CMK (cell line): ENCODE measurements at places on chromosomes 7 and 10.

DNA sequence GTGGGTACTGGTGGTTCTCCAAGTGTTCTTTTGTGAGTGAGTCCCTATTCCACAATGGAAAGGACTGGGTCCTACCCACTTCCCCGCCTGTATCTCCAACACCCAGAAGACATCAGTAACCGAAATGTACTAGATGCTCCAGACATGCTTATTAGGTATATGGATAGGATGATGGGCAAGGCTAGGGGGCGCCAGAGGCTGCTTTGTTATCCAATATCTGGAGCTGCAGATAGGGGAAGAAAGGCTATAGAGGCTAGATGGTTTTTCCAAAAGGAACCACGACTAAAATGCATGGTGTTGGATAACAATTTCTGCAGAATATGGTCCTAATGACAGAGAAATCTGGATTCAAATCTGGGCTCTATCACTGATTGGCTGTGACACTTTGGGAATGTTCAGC, 56.2 kb upstream of the TM9SF3 start:
- no peak for DNase-seq

DNA sequence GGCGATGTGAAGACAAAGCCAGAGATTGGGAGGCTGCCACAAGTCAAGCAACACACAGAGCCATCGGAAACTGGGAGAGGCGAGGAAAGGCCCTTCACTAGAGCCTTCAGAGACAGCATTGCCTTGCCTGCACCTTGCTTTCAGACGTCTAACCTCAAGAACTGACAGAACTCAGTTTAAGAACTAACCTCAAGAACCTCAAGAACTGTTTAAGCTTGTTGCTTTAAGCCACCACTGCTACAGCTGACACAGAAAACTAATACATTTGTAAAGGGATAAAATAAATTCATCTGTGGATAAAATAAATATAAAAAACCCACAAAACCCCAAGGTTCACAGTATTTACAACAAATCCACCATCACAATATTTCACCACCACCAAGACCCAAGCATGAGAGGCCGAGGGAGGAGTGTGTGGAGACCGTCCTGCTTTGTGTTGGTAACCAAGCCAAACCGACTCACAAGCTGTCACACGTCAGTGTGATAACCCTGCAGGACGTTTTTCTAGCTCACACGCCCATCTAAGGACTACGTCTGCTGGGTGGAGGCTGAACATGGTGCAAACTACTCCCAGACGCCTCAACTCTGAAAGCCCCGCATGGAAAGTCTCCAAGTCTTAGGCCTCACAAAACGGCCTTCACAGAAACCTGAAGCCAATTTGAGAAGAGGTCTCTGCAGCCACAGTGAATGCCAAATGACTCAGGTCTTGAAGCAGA, 116.8 kb downstream of the ABLIM1 start:
- DNase-seq = no peak

GRCh38 chr10:75312440-75312839, 76.7 kb upstream of the COMTD1 start:
- no peak for DNase-seq

DNA sequence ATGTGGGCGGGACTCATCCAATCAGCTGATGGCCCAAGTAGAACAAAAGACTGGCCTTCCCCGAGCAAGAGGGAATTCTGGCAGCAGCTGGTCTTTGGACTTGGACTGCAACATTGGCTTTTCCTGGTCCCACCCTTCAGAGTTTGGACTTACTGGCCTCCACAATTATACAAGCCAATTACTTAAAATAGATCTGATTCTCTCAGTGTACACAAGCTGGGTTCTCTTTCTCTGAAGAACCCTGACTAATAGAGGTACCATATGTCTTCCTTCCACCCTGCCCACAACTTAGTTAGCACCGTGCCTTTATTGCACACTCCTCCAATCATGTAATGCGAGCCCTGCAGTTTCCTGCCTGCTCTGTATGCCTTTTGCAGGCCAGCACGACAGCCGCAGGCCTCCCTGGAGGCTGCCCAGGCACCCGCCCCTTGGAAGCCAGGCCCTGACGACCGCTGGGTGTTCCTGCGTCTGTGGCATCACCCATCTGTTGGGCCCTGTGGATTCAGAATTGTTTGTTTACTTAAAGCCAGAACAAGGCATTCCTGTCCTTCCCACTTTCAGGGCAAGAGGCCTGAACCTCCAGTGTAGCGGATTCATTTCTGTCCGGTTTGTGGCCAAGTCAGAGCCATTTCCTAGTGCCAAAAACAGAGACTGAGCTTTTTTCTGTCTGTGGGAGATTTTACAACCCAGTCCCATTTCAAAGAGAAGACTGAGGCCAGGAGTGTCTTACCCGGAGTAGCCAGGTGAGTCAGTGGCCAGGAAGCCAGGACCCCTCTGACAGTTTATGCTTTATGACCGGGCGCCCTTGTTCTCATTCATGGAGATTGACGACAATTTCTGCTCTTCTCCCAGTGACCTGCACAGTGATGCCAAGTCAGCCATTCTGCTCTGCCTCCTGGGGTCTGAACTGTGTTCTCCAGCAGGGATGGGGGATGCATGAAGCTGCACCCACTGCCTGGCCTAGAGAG, 968 bp upstream of the INMT start:
- DNase-seq = no peak

DNA sequence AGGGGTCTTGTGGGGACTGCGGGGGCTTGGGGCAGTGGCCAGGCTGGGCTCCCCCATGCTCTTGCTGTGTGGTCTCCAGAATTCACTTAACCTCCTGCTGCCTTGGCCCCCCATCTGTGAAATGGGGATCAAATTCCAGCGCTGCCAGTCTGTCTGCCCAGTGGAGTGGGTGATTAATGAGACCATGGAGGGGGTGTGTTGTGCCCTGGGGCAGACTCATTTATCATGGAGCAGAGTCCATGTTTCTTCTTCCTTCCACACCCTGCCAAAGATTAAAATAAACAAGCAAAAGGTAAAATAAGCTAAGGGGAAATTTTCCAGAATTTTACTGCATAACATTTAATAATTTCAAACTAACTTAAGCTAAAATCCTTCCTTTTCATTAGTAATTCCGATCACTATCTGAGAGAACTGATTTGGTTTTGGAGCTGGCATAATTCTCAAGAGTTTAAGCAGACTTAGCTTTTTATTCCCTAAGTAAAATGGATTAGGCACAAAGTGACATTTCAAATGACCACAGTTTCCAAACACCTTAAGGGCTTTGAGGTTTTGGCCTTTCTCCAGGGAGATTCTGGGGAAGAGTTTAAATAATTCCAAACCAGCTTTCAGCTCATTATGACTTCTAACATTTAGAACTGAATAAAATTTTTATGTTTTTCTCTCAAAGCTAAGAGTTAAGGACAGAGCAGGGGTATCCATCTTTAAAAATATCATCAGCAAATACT, 211.9 kb downstream of the CXCL12 start:
- no peak for DNase-seq

- DNase-seq = no peak
Observed at GRCh38 chr7:96179341-96179740, 142.6 kb downstream of the SLC25A13 start.

- no peak for DNase-seq
Observed at GRCh38 chr7:120944826-120945562, 5.6 kb upstream of the ING3 start.

- DNase-seq = no peak
Observed at GRCh38 chr7:78039790-78040776, 241.5 kb downstream of the PHTF2 start.

DNA sequence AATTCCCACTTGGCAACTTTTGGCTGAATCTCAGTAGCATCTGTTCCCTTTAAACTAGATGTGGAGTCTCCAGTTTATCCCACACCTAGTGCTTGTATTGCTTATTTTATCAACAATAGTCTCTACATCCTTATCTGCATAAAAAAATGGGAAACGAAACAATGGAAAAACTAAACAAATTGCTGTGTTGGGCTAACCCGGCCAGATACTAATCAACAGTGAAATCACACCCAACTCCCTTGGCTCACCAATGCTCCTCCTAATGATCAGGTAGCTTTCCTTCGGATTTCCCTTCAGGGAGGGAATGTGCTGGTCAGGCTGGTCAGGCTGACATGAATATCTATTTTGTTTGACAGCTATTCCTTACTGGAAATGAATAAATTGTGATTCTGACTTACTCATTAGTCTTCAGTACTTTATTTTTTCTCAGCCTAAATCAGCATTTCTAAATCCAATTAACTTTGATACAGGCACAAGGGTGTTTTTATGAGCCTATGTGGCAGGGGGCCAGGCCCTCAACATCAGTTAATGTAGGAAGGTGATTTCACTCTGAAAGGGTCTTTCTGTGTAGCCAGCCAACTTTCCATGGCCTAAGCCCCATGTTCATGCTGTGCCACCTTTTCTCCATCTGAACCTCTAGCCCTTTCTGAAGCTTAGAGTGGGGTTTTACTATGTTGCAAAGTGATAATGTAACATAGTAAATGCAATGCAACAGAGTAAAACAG, 170.5 kb upstream of the NPSR1 start:
- no peak for DNase-seq

- DNase-seq = no peak
Observed at GRCh38 chr7:2637505-2638223, 5.9 kb downstream of the TTYH3 start.

DNA sequence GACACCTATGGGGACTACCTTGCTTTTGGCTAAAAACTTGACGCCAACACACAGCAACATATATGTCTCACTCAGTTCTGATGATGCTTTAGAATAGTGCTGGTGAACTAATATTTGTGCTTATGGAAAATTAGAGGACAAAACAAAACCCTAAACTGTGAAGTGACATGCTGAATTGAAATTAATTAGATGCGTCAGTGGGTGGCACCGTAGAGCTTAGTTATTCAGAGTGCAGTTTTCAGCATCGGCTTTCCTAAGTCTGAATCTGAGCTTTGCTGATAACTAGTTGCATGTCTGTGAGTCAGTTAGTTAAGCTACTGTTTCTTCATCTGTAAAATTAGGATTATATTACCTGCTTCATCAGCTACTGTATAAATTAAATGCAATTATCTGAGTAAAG, 245.0 kb upstream of the SORCS1 start:
- DNase-seq = no peak

DNA sequence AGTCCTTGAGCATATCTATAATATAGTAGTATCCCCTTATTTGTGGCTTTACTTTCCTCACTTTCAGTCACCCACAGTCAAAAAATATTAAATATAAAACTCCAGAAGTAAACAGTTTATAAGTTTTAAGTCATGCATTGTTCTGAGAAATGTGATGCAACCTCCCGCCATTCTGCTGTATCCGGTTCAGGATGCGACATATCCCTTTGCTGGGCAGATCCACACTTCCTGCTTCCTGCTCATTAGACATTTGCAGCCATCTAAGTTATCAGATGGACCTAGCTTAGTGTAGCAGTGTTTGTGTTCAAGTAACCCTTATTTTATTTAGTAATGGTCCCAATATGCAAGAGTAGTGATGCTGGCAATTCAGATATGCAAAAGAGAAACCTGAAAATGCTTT, 38.9 kb upstream of the BMS1 start:
- peak; percentile 9 for DNase-seq

- no peak for DNase-seq
Observed at GRCh38 chr7:139589474-139589873, 66.0 kb downstream of the CLEC2L start.

DNA sequence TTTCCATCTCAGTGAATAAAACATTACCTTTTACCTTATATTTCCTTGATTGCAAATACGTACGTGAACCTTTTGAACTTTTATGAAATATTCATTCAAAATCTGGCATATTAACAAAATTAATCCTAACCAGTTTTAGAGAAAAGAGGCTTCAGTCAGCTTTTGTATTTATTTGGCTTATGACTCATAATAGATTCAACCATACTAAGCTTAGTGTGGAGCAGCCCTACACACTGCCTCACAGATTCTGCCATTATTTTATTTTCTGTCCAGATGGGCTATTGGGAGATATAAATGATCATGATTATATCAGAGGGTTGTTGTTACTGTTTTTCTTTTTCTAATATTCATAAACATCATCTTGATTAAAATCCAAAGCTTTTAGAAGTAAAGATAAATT, 325.5 kb downstream of the GPR37 start:
- no peak for DNase-seq

DNA sequence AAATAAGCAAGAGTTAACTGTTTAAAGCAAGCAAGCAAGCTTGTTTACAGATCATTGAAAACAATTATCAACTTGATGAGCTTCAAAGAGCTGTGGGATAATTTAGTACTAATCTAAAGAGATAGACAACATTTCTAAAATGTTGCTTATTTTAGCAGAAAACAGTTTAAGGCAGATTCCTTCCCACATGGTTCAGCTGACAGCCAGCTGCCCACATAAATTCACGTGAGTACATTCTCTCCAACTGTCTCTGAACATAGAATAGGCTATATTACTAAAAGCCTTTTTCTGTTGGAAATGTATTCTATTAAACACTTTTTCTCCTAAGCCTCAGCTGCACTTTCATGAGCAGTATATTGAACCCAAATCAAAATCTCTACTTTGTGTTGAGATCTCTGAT, 174.1 kb downstream of the LRRN3 start:
- DNase-seq = no peak

GRCh38 chr7:135894816-135895215, 82.3 kb downstream of the MTPN start:
- DNase-seq = no peak

GRCh38 chr7:91614431-91614830, 266.1 kb downstream of the MTERF1 start:
- no peak for DNase-seq

DNA sequence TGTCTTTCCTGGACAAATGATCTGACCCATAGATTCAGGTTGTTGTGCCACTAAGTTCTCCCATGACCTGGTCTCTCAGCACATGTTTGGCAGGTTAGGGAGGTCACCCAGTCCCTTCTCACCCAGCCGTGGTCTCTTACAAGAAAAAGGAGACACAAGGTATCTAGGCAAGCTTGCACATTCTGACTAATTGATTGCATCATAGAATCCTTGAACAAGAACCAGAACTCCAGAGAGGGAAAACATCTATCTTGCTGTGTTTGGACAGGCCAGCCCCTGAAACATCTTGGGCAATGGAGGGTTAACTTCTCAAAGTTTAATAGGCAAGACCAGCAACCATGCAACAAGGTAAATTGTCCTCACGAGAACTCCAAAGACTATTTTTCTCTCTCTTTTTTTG, 8.5 kb upstream of the HK1 start:
- no peak for DNase-seq

GRCh38 chr10:2851566-2851965, 215.8 kb upstream of the PFKP start:
- DNase-seq = no peak

GRCh38 chr7:130149281-130150139, 55.7 kb downstream of the TMEM209 start:
- DNase-seq = no peak

GRCh38 chr7:75925717-75926435, 10.9 kb downstream of the POR start:
- DNase-seq = no peak

DNA sequence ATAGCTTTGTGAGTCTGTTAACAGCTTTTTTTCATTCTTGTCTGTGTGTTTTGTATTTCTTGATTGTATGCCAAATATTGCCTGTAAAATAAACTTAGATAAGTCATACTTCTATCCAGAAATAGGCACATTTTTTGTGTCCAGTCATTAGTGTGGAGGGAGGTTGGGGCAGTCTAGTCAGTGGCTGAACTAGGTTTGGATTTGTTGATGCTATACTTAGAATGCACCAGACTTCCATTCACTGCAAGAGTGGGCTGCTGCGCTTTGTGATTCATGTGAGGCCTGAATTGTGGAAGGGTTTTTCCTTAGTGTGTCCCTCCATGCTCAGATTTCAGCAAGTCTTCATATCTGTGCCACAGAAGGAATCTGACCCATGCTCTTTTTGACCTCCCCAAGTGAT, 50.0 kb downstream of the TRUB1 start:
- DNase-seq = no peak
